Activated CD8-positive, alpha-beta T cell treated with anti-CD3 and anti-CD28 coated beads for 36 hours (primary cell): ENCODE measurements at places on chromosomes 2 and 18. TPM values are rescaled to one million over a fixed set of nuclear protein-coding genes. Genes with fewer than 3 reads are reported as not detected.

GRCh38 chr2:47784352-47784851 is 1.5 kb downstream of the MSH6 start:
- H3K4me1 ChIP-seq = peaks cover 16% of the 10 kb centered on the region
- peak overlapping the region; percentile 88 for H3K4me3 ChIP-seq
- no peaks in the 10 kb centered on the region for H3K27me3 ChIP-seq

DNA sequence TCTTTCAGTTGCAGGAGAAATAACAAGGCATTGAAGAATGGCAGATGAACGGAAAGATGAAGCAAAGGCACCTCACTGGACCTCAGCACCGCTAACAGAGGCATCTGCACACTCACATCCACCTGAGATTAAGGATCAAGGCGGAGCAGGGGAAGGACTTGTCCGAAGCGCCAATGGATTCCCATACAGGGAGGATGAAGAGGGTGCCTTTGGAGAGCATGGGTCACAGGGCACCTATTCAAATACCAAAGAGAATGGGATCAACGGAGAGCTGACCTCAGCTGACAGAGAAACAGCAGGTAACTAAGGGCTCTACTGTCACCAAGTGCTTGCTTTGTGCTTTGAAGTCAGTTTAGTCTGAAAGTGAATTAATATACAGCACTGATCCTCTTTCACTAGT is 118.5 kb upstream of the UNC80 start:
- H3K4me1 ChIP-seq = no peaks in the 10 kb centered on the region
- no peaks in the 10 kb centered on the region for H3K27me3 ChIP-seq
- no peaks in the 10 kb centered on the region for H3K36me3 ChIP-seq

Gene RESP18
- total RNA-seq = not detected

- H3K27ac ChIP-seq = no peak overlapping the region
- H3K4me3 ChIP-seq = no peak overlapping the region
- peaks cover 28% of the 10 kb centered on the region for H3K4me1 ChIP-seq
- H3K27me3 ChIP-seq = no peaks in the 10 kb centered on the region
Observed at GRCh38 chr2:46142546-46143428, 154.4 kb upstream of the EPAS1 start.

- H3K4me3 ChIP-seq = no peak overlapping the region
- no peak overlapping the region for H3K27ac ChIP-seq
- H3K36me3 ChIP-seq = no peaks in the 10 kb centered on the region
- no peaks in the 10 kb centered on the region for H3K27me3 ChIP-seq
Observed at GRCh38 chr18:8799596-8800441, 94.5 kb downstream of the MTCL1 start.

Gene ERBB4
- not detected for total RNA-seq

GRCh38 chr2:21727101-21727500 is 603.3 kb downstream of the TDRD15 start:
- H3K4me1 ChIP-seq = no peaks in the 10 kb centered on the region
- DNase-seq = no peak
- no peaks in the 10 kb centered on the region for H3K27me3 ChIP-seq

Gene CRYGC
- not detected for total RNA-seq

DNA sequence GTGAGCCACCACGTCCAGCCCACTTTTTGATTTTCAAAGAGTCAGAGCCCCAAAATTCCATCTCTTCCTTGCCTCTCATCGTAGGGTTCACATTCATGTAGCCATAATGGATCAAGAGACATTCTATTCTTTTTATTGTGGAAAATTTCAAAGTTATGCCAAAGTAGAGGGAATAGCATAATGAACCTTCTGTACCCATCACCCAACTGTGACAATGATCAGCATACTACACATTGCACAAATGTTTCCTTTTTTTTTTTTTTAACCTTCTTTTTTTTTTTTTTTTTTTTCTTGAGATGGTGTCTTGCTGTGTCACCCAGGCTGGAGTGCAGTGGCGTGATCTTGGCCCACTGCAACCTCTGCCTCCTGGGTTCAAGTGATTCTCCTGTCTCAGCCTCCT is 162.4 kb downstream of the EML6 start:
- no peaks in the 10 kb centered on the region for H3K4me1 ChIP-seq
- H3K4me3 ChIP-seq = no peak overlapping the region
- DNase-seq = no peak
- no peaks in the 10 kb centered on the region for H3K36me3 ChIP-seq

DNA sequence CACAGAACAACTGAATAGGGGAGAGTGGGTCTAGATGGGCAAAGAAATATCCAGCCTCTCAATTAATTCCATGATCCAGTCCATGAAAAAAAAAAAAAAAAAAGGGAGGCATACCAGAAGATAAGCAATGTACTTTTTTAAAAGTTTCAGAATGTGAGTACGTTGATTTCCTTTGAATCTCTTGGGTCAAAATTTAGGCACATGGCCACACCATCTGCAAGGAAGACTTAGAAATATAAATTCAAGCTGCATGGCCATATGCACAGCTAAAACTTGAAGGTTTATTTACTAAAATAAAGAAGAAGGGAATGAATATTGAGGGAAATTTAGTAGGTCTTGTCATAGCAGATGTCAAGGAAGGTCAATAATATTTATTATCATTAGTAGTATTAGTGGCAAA is 286.5 kb upstream of the CDH7 start:
- no peak overlapping the region for H3K27ac ChIP-seq
- DNase-seq = no peak
- H3K36me3 ChIP-seq = no peaks in the 10 kb centered on the region
- H3K27me3 ChIP-seq = no peaks in the 10 kb centered on the region
- H3K4me3 ChIP-seq = no peak overlapping the region

Gene SNTG2
- 3.2 TPM for total RNA-seq

Gene GPR55
- 5.3 TPM for total RNA-seq

- no peak overlapping the region for H3K27ac ChIP-seq
- H3K4me3 ChIP-seq = no peak overlapping the region
- no peak for DNase-seq
- no peaks in the 10 kb centered on the region for H3K36me3 ChIP-seq
- H3K4me1 ChIP-seq = no peaks in the 10 kb centered on the region
- no peaks in the 10 kb centered on the region for H3K27me3 ChIP-seq
Observed at GRCh38 chr2:140117386-140117785, 1337.2 kb upstream of the NXPH2 start.

Gene GLI2
- total RNA-seq = not detected

GRCh38 chr2:209074711-209075110 is 349.1 kb upstream of the MAP2 start:
- no peaks in the 10 kb centered on the region for H3K36me3 ChIP-seq
- DNase-seq = no peak
- no peak overlapping the region for H3K4me3 ChIP-seq
- H3K27ac ChIP-seq = no peak overlapping the region
- no peaks in the 10 kb centered on the region for H3K4me1 ChIP-seq

Gene PLGLB1
- 1.3 TPM for total RNA-seq

- no peak for DNase-seq
- H3K27me3 ChIP-seq = peaks cover 2% of the 10 kb centered on the region
- H3K4me1 ChIP-seq = no peaks in the 10 kb centered on the region
- no peaks in the 10 kb centered on the region for H3K36me3 ChIP-seq
Observed at GRCh38 chr2:162449471-162449870, 105.5 kb downstream of the GCA start.

DNA sequence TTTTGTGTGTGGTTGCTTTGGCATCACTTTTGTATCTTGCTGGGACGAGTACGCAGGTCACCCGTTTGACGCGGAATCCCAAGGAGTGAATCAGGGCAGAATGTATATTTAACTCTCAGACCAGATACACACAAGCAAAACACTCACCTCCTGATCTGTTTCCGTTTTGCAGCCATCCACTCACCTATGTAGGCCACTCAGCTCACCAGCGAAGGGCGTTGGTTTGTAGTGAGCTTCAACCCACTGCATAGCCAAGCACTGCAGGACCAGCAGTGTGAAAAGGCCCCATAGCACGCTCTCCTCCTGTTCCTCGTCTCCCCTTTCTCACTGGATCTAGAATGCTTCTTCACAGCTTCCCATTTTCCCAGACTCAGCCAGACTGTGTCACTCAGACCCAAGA is 58.3 kb downstream of the ZNF532 start:
- DNase-seq = no peak
- H3K36me3 ChIP-seq = no peaks in the 10 kb centered on the region
- H3K4me1 ChIP-seq = no peaks in the 10 kb centered on the region
- H3K27ac ChIP-seq = no peak overlapping the region

DNA sequence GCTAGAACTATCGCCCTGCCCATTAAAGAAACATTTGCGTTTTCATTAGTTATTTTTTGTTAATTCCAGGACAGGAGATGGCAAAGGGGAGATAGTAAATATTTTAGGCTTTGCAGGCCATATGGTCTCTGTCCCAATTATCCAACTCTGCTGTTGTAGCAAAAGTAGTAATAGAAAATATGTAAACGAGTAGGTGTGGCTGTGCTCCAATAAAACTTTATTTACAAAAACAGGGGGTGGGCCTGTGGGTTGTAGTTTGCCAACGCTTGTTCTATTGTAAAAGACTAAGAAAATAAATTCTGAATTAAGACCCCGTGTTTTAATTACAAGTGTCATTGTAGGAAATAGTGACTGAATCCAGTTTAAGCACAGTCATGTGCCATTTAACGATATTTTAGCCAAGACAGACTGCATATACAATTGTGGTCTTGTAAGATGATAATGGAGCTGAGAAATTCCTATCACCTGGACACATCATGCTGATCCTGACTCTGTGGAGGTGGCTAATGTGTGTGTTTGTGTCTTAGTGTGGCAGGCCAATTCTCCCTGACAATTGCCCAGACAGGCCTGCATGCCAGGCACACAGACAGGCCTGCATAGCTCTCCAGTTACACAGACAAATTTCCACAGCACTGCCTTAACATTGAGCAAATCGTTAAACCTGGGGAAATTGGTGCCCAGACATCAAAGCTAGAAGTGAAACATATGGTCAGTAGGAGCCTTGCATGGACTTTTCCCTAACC is 76.4 kb downstream of the SKA1 start:
- DNase-seq = no peak
- peaks cover 16% of the 10 kb centered on the region for H3K27me3 ChIP-seq
- H3K36me3 ChIP-seq = no peaks in the 10 kb centered on the region

Gene NCKAP1
- total RNA-seq = 3.9 TPM

GRCh38 chr2:178629463-178629862 is 149.2 kb downstream of the PLEKHA3 start:
- peaks cover 1% of the 10 kb centered on the region for H3K36me3 ChIP-seq
- DNase-seq = no peak
- no peaks in the 10 kb centered on the region for H3K27me3 ChIP-seq
- no peaks in the 10 kb centered on the region for H3K4me1 ChIP-seq
- H3K27ac ChIP-seq = no peak overlapping the region

DNA sequence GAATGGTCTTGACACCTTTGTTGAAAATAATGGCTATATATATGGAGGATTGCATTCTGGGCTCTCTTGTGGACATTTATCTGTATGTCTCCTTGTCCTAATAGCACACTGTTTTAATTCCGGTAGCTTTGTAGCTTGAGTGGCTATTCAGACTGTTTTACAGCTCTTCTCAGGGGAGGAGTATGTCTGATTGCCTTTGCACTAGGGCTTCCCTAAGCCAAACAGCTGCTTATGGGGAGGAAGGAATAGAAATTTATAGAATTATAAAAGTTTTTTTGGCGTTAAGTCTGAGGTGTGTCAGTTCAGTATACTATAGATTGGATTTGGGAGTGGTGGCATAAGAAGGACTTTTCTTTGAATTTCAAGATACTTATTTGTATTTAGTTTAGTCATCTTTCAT is 12.6 kb downstream of the SEH1L start:
- H3K27ac ChIP-seq = no peak overlapping the region
- no peak for DNase-seq
- no peak overlapping the region for H3K4me3 ChIP-seq
- H3K27me3 ChIP-seq = no peaks in the 10 kb centered on the region

GRCh38 chr2:5076599-5076998 is 615.6 kb upstream of the SOX11 start:
- H3K36me3 ChIP-seq = no peaks in the 10 kb centered on the region
- no peaks in the 10 kb centered on the region for H3K4me1 ChIP-seq
- H3K4me3 ChIP-seq = no peak overlapping the region
- no peak overlapping the region for H3K27ac ChIP-seq
- no peaks in the 10 kb centered on the region for H3K27me3 ChIP-seq
